ENCODE measurements at places on chromosomes 1 and 21.

DNA sequence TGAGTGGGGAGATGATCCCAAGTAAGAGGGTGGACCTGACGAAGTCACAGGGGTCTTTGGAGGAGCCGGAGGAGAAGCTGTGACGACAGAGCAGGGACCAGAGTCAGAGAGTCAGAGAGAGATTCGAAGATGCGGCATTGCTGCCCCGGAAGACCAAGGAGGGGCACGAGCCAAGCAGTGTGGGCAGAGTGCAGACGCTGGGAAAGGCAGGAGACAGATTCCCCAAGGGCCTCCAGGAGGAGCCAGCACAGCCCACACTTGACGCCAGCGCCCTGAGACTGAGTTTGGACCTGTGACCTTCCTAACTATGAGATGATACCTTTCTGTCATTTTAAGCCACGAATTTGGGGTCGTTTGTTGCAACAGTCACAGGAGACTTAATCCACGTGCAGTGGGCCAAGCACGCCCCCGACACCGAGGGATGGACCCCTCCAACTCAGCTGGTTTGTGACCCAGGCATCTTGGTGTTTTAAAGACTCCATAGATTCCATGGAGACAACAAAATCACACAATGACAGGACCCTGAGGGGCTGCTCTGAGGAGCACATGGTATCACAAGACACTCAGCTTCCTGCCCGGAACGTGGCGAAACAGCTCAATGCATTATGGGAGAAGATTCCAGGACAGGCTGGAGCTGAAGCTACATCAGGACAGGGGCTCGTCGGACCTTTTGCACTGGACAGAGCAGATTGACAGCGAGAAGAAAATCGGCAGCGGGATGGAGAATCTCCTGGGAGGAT lies 11.0 kb upstream of the TFF1 start:
- no peak for DNase-seq

- peak; percentile 30 for DNase-seq
Measured at GRCh38 chr1:184075055-184076029, 23.8 kb downstream of the TSEN15 start.

- no peak for DNase-seq
Measured at GRCh38 chr1:155392898-155393411, 72.3 kb downstream of the RUSC1 start.

- no peak for DNase-seq
Measured at GRCh38 chr1:71986160-71986559, 296.2 kb downstream of the NEGR1 start.

- DNase-seq: no peak
Measured at GRCh38 chr1:21206117-21206516, 29.4 kb upstream of the EIF4G3 start.

DNA sequence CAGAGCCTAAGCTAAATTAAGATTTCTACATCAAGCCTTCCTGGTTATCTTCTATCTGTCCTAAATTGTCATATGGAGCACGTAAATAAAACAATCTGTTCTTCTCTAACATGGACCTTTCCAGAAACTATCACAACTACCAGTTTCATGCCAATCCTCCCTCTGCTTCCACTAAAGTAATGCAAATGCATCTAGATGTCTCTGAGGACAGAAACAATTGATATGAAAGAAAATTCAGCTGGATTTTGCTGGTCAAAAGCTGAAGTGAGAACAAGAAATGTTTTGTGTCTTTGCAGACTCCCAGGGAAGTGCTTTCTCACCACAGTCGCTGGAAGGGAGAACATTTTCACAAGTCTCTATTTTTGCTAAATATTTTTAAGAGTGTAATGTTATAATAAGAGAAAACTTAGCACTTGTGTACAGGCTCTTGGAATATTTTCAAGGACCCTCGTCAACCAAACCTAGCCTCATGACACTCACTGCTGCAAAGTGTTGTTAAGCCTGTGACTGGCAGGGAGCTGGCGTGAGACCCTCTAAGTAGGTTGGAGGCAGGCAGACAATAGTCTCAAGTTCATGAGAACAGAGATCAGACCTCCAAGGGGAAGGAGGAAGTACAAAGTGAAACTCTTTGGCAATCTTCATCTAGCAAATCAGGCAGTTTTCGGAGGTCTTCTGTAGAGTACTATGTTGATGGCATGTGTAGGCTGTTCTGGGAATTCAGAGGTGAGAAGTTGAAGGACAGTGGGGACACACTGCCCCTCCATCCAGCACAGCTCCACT lies 38.8 kb downstream of the DNASE2B start:
- no peak for DNase-seq

- DNase-seq: no peak
Measured at GRCh38 chr1:174957829-174958228, 41.9 kb upstream of the CACYBP start.

GRCh38 chr1:2431103-2431502 lies 18.7 kb upstream of the PEX10 start:
- no peak for DNase-seq

DNA sequence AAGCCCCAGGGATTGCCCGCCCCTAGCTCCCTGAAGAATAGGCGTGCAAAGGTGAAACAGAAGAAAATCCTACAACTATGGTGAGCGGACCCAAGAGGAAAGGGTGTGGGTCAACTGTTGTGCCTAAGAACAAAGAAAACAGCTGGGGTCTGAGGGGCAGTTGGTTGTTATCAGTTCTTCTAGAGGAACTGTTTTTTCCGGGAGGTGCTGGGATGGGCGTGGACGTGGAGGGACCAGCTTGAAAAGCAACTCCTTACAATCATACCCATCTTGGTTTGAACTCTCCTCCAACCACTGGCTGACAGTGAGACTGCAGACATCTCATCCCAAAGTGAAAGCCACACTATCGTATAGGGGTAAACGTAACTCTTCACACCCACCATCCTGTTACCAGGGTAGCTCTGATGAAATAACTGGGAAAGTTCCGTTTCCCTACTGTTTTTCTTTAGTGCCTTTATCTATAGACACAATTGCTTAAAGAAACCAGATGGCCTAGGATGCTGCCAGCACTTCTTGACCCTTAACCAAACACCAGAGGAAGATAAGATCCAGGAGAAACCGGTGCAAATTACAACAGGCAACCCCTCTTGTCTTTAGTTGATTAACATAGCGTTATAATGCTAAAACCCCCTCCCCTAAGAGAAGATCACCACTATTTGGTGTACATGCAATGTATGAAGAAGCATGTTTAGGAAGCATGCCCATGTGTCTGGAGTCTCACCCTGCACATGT lies 25.6 kb upstream of the FAM89A start:
- no peak for DNase-seq

DNA sequence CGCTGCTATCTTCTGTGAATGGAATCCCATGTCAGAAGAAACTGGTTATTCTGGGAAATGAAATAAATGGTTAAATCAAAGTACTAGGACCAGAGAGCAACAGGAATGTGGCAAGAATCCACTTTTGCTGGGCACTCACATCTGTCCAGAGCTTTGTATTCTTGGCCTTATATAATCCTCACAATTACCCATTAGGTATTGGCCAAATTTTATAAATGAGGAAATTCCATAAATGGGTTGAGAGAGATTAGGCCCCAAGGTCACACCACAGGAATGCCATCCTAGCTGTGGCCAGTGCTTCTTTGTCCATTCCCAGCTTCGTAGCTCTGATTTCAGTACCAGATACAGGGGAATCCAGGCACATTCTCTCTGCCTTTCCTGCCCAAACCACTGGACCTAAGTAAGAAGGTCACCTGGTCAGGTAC lies 76.1 kb upstream of the HOOK1 start:
- DNase-seq: peak; percentile 62

DNA sequence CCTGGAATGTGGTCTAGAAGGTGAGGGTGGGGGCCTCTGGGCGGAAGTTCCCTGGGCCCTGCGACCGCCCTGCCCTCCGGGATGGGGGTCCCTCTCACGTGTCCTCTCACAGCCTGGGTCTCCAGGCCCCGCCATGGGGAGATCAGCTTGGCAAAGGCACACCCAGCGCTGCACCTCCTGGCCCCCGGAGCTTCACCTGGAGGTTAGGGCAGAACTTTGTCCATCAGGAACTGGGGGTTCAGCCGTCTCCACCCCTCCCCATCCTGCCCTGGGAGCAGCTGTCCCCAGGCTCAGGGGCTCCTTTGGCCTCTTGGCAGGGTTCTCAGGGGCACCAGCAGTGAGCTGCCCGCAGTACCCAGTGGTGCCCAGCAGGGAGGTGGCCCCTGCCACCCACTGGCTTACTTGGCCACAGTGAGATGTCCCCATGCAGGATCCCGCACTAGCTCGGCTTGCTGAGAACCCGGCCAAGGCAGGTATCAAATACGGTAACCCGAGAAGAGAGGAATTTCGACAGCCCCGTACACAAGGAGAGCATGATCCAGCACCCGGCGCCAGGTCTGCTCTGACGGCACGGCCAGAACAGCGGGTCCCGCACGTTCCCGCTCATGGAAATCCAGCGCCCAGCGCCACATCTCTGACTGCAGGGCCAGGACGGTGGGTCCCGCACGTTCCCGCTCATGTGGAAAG lies 36.7 kb downstream of the RRP1 start:
- DNase-seq: no peak

- DNase-seq: no peak
Measured at GRCh38 chr1:17933971-17934370, 173.6 kb upstream of the IGSF21 start.

- peak; percentile 76 for DNase-seq
Measured at GRCh38 chr1:61337981-61338848, 255.9 kb downstream of the NFIA start.

DNA sequence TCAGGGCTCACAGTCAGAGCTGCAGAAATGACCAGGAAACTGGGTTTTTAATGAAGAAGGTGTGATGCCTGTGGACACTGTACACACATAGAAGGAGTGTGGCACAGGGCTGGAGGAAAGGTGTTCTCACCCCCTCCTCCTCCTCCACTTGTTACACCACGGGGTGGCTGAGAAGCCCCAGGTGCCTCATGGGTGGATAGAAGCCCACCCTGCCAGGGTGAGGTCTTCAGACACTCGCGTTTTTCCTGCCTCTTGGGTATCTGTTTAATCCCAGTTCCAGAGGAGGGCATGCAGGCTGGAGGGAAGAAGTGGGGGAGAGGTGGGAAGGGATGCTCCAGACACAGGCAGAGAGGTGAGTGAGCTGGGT lies 9.7 kb upstream of the LAD1 start:
- DNase-seq: no peak

DNA sequence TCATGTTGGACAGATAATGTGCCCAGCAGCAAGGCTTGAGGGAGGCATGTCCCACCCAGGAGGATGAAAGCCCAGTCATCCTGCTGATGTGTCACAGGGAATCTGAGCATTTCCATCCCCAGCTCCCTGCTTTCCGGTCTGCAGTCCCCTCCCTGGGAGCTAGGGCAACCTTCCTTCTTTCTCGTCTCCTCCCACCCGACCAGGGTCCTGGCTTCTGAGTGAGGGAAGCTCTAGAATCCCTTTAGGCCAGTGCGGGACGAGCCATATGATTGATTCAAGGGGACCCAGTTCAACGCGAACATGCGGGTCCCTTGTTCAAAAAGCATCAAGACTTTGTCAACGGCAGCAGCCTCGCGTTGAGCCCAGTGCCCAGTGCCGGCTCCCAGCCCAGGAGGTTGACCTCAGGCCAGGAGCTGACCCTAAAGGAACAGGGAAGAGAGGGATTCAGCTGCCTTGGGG lies 96.7 kb upstream of the TMPRSS2 start:
- DNase-seq: no peak

GRCh38 chr1:31781138-31781755 lies 17.1 kb upstream of the ADGRB2 start:
- no peak for DNase-seq

DNA sequence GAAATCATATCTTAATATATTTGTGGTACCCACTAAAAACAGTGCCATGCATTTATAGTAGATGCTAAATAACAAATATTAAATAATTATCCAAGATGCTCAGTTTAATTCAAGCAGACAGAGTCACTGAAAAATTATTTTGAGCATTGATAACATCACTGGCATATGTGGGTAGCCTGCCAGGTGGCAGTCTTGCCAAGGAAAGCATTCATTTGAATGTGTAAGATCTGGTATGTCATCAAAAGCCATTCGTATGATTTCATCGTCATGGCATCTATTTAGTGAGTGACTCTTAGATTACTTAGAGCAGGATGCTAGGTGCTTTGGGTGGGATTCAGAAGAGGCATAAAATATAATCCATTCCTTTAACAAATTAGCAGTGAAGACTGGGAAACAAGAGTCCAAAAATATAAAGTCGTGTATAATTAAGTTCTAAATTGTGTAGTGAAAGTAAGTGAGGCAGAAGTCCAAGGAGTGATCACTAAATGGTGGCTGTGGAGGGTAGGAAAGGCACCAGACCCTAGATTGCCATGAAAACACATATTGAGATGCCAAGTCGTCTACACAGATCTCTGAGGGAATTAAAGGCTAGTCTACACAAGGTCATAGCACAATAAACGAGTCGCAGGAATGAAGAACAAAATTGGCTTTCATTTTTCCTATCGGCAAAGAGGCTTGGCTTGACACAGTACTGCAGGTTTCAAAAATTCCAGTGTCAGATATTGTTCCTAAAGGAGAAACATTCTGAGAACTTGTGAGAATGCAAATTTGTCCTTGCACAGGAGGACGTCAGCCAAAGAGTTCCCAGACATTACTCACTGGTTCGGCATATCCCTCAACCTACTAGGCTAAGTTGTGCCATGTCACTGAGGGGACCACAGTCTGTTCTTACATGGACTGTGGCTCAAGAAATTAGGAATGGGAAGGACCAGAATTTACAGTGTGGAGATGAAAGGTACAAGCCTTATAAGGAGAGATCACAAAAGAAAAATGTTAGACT lies 130.8 kb downstream of the LYPLAL1 start:
- DNase-seq: peak; percentile 14
